ENCODE measurements at places on chromosomes 6 and 20.
A peak's percentile ranks its signal among the peaks of the same experiment; 100 is the strongest.

DNA sequence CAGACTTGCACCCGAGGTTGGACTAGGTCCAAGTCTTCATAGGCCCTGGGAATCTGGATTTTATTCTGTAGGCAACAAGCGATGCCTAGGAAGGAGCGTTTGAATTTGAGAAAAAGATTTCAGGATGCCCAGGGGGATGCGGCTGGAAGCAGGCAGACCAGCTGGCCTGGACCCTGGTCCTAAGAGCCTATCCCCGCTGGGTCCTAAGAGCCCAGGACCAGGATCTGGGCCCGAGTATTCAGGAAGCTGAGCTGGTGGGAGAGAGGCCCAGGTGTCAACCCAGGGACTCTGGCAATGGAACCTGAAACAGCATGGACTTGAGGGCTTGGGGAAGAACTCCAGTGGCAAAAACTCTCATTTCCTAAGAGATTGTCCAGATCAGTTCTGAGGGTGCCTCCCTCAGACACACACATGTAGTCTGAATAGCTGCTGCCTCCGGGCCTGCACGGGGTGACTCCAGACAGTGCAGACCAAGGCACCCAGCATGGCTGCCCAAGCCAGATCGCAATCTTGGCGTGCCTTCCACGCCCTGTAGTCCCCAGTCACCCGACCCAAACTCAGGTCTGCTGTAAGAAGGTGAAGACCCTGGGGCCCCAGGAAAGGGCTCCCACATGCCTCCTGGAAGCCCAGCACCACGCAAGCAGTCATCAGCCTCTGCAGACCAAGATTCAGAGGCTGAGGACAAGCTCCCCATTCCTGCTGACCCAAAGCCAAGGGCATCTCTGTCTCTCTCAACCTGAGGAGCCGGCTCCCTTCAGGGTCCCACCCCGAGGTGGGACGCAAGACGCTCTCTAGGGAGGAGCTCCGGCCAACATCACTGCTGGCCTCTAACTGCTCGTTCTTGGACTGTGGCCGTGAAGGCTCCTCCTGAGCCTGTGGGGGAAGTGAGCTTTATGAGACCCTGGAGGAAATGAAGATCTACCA is 34.4 kb downstream of the RRBP1 start:
- no peak for ATAC-seq

DNA sequence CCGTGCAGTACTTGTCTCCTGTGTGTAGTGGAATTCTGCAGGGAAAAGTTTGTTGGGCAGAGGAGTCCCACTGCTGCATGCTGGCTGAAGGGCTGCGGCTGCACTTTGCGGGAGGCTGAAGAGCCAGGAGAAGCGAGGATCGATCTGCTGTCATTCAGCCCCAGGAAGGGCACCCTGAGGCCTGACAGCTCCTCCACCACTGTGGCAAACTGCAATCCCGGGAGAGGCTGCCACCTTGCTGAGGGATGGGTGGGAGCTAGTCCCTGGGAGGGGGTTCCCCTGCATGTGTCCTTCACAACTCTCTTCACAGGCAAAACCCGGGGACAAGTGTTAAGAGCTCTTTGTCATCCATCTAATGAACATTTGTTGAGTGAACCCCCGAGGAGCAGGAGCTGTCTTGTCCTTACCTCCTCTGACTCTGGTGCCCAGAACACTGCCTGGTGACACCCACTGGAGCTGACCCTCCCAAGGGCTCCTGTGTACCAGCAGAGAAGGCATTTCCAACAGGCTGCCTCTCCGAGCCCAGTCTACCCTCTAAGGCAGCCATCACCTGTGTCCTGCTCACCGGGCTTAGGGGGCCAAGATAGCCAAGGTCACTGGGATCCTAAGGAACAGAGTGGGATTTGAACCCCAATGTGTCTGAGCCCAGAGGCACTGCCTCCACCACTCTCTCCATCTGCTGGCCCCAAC is 17.7 kb downstream of the PCK1 start:
- ATAC-seq = no peak

DNA sequence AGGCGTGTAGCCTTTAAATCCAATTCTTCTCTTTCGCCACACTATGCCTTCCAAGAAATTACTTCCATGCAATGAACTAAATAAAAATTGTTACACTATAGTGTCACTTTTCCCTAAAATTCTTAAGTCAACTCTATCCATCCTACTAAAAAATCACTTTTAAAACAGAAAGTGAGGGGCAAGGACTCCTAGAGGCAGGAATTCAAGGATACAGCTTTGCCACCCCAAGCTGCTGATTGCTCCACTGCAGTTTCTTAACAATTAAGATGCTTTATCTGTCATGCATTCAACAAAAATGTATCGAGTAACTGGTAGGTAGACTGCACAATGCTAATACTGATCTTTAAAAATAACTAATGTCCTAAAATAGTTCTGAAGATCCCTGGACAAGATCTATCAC is 4.3 kb downstream of the MCM9 start:
- ATAC-seq = no peak

- no peak for ATAC-seq
Observed at GRCh38 chr6:161922631-161923119, 648.8 kb upstream of the AGPAT4 start.

DNA sequence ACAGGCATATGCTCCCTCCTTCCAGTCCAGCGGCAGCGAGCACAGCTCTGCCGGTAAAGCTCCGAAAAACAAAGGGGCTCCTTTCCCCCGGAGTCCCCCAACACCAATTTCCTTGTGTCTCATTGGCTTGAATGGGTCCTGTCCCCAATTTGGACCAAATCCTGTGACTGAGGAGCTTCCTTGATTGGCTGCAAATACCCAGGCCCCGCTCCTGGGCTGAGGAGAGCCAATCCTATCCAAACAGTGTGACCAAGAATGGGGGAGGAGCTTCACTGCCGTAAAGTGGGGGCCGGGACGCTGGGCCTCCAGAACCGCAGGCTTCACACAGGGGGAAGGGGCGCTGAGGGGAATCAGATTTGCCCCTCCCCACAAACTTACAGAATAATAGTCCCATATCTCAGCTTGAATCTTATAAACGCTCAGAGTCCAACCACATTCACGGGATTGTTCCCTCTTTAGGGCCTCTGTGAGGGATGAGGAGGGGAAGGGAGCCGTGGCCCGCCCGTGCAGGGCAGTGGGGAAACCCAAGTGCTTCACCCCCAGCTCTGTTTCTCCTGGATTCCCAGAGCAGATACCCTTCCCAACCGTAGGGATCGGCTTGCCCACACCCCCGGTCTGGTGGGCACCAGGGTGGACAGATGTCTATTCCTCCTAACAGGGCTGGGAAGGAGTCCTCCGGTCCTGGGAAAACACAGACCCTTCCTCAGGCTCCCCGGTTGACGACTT is 141.0 kb upstream of the MLN start:
- ATAC-seq = no peak

GRCh38 chr6:155190677-155191076 is 73.1 kb upstream of the CLDN20 start:
- no peak for ATAC-seq

DNA sequence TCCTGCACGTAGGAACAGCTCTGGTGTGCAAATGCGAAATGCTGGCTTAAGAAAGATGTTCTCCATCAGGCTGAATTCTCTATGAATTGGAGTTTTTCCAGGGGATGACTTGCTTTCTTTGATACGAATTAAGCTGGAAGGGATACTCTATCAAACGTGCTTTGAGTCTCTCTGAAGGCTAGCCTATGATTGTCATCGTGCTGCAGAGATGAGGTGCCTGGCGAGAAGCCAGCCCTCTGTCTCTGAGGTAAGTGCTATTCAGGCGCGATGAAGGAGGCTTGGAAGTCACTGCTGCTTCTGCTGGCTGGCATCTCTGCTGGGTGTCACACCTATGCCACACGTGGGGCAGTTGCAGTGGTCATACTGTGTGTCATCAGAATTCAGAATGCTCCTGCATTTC is 223.7 kb downstream of the TAF4 start:
- no peak for ATAC-seq

- no peak for ATAC-seq
Observed at GRCh38 chr6:136784910-136785746, 7.1 kb downstream of the MAP3K5 start.

DNA sequence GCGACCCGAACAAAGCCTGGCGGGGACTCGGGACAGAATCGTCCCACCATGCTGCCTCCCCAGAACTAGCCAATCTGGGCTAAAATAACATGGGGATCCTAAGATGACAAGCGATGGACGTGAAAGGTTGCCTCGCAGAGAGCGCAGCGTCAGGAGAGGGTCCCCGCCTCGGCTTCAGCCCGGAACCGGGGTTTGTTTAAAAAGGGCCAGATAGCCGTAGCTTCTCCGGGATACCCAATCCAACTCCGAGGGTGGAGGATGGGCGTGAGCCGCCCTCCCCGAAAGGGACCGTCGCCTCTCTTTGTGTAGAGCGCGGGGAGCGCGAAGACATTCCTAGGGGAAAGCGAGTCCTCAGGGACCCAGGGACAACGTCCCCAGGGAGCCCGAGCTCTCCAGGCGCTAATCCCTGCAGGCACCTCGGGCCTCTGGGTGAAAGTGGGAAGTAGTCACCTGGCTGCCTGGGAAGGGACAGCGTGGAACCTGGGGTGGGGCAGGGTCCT is 643 bp downstream of the CD24 start:
- peak; percentile 27 for ATAC-seq

- ATAC-seq = no peak
Observed at GRCh38 chr6:160004419-160005175, 35.7 kb downstream of the IGF2R start.

DNA sequence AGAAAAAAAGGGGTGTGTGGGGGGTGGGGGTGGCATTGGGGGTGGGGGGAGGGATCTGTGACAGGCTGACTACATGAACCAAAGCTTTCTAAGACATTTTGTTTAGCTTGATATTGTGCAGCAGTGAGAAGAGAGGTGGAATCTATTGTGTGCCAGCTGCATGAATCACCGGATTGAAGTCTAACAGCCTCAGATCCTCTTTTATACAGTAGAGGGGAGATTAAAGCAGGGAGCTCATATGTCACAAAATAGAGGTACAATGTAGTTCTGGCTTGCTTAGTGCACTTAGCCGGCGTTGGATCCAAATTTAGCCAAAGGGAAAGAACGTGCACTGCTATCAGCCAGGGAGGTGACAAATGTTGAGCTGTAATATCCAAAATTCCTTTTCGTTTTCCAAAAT is 404.2 kb upstream of the CITED2 start:
- peak; percentile 98 for ATAC-seq

- ATAC-seq = no peak
Observed at GRCh38 chr6:82739303-82739702, 326.3 kb downstream of the UBE3D start.

GRCh38 chr6:137746264-137746663 is 120.8 kb upstream of the TNFAIP3 start:
- no peak for ATAC-seq

DNA sequence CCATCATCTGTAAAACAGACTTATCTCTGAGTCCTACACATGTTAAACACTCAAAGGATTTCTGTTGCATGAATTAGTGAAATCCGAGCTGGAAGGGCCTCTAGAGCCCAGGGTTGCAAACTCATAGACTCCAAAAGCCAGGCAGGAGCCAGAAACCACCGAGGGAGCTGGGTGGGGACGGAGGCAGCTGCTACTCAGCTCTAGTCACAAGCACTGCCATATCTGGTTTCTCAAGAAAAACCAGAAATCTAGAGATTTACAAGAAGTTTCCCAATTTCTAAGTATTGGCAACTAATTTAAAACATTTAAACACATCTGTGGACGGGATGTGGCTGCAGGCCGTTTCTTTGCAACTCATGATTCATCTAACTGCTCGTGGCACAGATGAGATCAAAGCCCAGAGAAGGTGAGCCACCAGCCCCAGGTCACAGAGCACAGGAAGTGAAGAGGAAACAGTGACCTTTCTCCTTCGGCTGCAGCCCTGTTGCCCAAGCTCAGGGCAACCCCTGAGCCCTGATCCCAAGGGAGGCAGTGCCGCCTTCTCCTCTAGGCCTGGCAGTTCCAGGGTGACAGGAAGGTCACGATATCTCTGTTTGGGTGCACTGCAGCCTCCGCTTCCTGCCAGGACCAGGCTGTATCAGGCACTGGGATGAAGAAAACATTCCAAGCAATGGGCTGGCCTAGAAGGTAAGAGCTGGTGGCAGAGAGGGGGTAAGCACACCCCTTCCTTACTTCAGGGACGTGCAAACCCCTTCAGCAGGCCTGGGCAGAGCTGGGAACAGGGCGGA is 26.4 kb upstream of the PTGIS start:
- peak; percentile 73 for ATAC-seq

- no peak for ATAC-seq
Observed at GRCh38 chr6:51585264-51585663, 502.1 kb downstream of the PKHD1 start.

DNA sequence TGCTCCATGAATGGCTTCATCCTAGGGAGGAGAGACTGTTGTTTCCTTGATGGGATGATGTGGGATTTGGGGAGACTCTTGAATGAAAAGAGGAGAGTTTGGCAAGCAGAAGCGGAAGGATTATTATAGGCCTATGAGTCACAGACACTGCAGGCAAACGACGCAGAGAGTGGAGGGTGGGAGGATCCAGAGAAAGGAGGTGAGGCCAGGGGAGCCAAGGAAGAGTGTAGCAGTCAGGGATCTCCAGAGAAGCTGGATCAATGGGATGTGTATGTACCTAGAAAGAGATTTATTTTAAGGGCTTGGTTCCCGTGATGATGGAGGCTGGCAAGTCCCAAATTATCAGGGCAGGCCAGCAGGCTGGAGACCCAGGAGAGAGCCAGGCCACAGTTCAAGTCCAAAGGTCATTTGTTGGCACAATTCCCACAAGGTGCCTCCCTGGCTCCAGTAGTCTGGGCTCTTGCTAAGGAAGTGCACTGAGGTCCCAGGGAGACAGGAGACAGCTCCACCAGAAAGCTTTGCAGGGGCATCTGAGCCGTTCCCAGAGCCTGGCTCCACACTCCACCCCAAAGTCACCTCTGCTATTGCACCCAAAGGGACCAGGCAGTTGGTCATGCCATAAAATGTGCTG is 76.0 kb downstream of the ADTRP start:
- ATAC-seq = peak; percentile 92

GRCh38 chr6:92050216-92050615 is 1369.1 kb downstream of the EPHA7 start:
- ATAC-seq = no peak

GRCh38 chr6:25050356-25050755 is 114.6 kb upstream of the RIPOR2 start:
- peak; percentile 67 for ATAC-seq

DNA sequence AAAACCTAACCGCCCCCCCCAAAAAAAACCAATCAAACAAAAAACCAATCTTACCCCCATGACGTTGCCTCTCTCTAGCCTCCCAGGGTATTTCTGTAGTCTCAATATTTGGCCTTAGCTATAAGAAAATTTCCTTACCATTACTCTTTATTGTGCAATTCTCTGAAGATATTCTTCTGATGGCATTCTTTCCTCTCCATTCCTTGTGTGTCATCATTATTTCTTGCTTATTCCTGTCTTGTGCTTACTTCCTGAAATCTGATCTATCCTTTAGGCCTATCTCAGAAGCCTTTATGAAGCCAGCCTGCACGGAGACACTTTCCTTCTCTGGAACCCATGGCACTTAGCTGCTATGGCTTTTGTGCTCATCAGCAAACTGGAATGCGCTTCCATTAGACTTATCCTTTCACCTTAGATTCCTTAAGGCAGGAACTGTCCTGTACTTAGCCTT is 65.9 kb upstream of the DDR1 start:
- ATAC-seq = peak; percentile 59
